ENCODE measurements at places on chromosomes 1 and 21.

DNA sequence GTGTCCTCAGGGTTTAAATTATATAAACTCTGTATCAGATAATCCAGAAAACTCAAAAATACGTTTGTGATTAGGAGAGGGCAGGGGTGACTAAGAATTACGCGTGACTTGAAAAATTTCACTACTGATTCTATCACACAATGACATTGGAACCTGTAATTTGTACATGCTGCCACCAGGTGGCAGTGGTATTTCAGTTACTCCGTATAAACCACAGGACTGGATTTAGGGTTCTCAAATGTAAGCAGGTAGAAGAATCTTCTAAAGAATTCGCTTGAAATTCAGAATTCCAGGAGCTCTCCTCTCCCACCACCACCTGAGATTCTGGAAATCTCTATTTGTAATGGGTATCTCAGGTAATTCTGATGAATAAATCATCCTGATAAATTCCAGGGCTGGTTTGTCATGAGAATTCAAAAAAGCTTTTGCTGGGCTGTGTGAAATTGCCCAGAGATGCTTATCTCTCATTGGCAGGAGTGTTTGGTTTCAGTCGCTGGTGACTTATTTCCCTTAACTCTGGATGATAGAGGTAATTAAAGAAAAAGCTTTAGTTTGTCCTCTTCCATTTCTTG is 1.7 kb upstream of the KRTAP7-1 start:
- no peak for DNase-seq

GRCh38 chr1:101728029-101728428 is 268.7 kb downstream of the OLFM3 start:
- no peak for DNase-seq

GRCh38 chr1:115501476-115501875 is 140.3 kb upstream of the VANGL1 start:
- DNase-seq: no peak

- no peak for DNase-seq
These were observed 11.2 kb upstream of the HMGCS2 start for GRCh38 chr1:119779869-119780356.

DNA sequence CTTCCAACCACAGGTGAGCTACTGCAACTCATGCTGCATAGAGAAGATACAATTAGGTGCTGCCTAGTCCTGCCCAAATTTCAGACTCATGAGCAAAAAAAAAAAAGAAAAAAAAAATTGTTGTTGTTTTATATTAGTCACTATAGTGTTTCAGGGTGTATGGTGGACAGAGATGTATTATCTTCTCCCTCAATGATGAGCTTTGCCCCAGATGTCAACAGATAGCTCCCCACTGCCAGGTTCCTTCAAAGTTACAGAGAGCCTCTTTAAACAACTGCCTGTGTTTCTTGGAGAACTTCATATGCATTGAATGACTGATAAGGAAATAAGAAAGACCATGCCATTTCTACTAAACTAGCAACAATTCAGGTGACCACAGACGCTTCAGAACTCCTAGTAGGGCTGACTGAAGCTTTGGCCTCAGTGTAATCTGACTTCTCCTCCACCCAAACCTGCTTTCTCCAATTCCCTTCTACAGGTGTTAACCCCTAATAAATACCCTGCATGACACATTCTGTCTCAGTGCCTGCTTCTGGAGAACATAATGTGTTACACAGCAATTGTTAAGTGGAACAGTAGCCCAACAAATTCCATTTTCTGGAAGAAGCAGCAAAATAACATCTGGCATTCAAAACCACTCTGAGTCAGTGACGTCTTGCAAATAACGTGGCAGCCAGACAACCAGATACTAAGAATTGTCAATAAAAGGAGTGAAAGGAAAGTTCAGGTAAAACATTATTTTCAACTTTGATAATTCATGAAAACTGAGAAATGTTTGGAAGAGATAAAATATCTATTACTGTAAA is 147.7 kb downstream of the CDC42BPA start:
- DNase-seq: no peak

DNA sequence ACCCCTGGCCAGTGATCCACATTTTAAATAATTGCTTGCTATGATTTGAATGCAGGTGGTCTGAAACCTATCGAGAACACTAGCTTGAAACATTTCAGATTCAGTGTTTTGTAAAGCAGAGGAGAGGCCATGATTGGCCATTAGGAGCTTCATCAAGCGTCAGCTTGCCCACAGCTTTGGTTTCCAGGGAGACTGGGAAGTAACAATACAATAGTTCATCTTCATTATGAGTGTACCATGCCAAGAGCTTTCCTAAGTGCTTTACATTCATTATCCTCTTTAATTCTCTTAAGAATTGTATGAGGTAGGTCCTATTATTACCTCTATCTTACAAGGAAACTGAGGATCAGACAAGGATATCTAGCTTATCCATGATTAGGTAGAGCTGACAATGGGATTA is 27.7 kb upstream of the ATP5PO start:
- no peak for DNase-seq

GRCh38 chr1:81801651-81802456 is 1.1 kb downstream of the ADGRL2 start:
- DNase-seq: no peak

- DNase-seq: no peak
These were observed 4.1 kb downstream of the ZNF362 start for GRCh38 chr1:33260439-33260838.

- DNase-seq: no peak
These were observed 22.1 kb downstream of the EDARADD start for GRCh38 chr1:236416165-236416564.

DNA sequence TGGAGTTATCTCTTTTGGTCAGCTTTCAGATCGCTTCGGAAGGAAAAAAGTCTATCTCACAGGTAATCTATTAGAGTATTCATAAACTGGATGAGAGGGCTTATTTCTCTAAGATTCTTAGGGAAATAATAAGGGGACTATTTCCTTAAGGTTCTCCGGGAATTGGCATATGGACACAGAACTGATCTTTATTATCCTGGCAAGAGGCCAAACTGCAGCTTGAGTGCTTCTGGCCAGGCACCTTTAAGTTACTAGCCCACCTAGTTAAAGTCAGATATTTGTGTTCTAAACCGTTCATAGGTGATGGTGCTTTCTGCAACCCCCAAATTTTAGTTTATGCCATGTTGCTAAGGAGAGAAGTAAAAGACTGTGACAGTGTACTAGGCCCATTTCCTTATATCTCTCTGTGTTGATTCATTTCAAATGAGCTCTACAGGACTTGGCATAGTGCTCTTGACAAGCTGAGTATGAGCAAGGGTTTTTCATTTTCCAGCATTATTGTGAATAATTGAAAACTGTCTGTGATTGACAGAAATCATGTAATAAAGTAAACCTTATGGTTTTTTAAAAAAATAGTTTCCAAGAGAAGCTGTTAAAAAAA is 43.4 kb downstream of the SLC22A15 start:
- DNase-seq: no peak

DNA sequence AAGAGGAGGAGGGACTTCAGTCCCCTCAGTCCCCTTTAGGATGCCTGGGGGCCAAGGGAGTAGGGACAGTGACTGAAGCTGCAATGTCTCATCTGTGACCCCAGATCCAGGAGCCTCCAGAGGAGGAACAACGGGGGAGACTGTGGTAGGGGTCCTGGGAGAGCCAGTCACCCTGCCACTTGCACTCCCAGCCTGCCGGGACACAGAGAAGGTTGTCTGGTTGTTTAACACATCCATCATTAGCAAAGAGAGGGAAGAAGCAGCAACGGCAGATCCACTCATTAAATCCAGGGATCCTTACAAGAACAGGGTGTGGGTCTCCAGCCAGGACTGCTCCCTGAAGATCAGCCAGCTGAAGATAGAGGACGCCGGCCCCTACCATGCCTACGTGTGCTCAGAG is 18.3 kb downstream of the LY9 start:
- no peak for DNase-seq

GRCh38 chr21:32544697-32545096 is 40.6 kb downstream of the TCP10L start:
- DNase-seq: no peak

DNA sequence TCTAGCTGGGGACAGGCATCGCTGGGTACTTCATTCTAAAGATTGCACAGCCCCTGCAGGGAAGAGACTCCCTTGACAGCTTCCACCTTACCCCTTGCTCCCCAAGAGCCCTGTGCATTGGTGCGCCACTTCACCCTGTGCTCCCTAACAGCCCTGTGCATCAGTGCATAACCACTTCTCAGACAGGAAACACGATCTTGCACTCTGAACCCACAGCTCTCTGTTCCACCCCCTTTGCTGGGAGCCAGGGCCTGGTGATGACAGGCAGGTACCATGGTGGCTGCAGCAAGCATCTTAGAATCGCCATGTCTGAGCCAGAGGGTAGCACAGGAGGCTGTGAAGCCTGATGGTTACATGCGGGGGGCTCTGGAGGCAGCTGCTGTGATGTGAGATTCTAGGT is 5.0 kb downstream of the ALPL start:
- DNase-seq: no peak

DNA sequence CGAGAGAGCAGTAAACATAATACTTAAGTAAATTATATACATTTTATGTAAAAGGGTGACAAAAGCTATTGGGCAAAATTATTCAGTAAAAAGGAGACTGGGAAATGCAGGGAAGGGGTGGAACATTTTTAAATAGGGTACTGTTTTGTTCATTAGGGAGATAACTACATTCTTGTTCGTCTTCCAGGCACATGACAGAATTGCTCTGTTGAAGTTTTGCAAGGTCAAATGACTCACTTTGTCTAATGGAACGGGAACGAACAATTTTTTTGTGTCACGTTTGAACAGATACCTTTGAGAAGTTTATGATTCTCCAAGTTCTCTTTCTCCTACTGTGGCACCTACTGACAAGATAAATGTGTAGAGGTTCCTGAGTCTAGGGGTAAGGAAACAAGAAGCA is 382.3 kb upstream of the ZRANB2 start:
- DNase-seq: no peak
